NCI-H1436 (cell line): ENCODE measurements at places on chromosomes 16 and 17.

DNA sequence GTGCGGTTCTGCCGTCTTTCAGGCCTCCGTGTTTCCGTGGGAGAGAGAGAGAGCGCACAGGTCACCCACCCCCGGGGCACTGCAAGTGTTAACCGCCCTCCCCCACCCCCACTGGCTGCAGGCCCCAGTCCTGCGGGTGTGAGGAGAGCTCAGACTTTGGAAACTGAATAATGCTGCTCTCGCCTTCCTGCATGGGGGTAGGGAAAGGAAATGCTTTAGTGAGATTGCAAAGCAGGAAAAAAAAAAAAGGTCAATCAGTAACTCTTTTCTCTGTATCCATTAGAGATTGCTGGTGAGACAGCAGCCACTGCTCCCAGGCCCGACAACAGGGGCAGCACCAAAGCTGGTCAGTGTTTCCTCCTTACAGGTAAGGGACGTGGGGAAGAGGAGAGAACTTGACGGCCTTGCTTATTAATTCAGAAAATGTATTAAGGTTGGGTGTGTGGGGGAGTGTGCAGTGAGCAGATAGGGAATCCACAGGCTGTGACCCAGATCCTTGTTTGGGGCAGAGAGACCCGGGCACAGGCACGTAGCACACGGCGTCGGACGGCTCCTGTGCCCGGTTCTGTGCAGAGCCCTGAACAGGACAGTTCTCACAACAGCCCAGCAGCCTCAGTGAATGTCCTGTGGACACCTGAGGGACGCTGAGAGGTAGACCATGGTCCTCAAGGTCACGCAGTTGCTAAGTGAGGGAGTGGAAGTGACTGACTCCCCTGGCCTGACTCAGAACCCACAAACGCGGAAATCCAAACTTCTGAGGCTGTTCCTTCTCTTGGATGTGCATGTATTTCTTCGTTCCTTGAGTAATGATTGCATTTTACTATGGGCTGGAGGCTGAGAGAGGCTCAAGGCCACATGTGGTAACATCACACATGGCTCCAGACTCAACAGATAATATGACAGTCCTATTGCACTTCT lies 156.5 kb downstream of the FOXL1 start:
- DNase-seq = no peak

DNA sequence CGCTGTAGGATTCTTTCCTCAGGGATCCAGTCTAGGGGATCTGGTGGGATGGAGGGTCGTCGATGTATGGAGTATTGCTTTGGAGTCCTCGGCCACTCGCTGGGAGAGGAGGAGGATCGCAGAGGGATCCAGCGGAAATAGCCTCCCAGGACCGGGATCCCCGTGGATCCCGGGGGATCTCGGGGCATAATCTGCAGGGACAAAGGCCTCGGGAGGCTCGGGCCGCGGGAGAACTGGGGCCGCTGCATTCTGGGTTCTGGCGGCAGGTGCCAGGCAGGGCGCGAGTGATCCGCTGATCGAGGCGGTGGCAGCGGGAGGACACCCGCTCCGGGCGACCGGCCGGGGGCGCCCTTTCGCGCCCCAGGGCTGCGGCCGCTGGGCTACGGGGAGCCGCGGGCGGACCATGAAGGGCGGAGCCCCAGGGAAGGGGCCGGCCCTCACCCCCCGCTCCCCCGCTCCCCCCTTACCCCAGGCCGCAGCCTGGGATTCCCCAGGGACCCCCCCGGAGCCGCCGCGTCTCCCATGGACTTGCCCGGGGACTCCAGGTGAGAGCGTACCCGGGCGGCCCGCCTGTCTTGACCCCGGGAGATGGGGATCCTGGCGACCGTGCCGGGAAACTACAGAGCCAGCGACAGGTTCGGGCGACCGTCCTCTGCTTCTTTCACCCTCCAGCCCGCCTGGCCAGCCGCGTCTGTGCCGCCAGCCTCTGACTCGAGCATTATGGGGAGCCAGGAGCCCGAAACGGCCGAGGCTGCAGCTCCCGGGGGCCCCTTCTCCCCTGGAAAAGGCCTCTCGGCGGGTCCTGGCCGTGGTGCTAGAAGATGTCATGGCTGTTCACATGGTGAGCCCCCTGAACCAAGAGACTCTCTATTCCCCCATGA lies 604 bp downstream of the PRR14 start:
- DNase-seq = peak; percentile 80

DNA sequence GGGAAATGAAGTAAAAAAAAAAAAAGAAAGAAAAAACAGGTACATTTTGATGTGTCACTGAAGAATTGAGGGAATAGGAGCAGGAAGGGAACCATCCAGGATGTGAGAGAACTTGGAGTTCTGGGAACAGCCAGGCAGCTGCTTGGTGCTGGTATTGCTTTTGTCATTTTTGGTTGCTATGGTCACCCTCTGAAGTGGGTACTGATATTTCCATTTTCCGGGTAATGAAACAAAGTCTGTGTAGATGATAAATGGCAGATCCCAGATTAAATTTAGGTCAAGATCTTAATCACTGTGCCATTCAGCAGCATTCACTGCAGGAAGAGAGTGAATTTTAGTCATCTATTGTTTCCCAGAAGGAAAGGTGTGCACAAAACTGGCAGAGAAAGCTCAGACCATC lies 93.6 kb downstream of the ABCA8 start:
- peak; percentile 71 for DNase-seq

GRCh38 chr17:36609498-36609862 lies 8.1 kb downstream of the MRM1 start:
- no peak for DNase-seq

- no peak for DNase-seq
These were observed 347.5 kb upstream of the ASIC2 start for GRCh38 chr17:33640629-33641028.
